ENCODE measurements at places on chromosomes 1 and 21.

DNA sequence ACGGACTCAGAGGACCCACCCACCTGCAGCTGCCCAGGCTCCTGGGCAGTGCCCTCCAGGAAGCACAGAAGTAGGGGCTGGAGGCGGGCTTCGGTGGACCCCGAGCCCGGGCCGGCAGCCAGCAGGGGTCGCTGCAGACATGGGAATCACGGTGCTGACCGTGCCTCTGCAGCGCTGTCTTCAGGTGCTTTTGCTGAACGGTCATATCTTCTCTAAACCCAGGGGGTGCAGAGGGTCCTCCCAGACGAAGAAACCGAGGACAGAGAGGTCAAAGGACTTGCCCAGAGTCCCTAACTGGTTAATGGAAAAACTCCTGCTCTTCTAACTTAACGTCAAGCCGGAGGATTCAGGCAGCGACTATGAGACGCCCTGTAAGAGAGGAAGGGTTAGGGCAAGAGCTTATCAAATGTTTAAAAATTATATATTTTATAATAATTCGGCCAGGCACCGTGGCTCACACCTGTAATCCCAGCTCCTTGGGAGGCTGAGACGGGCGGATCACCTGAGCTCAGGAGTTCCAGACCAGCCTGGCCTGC lies 21.5 kb upstream of the LEFTY2 start:
- peak; percentile 83 for ATAC-seq
- H3K4me1 ChIP-seq: no peaks in the 10 kb centered on the region
- H3K27me3 ChIP-seq: no peaks in the 10 kb centered on the region
- H3K4me3 ChIP-seq: no peak overlapping the region
- H3K27ac ChIP-seq: no peak overlapping the region

DNA sequence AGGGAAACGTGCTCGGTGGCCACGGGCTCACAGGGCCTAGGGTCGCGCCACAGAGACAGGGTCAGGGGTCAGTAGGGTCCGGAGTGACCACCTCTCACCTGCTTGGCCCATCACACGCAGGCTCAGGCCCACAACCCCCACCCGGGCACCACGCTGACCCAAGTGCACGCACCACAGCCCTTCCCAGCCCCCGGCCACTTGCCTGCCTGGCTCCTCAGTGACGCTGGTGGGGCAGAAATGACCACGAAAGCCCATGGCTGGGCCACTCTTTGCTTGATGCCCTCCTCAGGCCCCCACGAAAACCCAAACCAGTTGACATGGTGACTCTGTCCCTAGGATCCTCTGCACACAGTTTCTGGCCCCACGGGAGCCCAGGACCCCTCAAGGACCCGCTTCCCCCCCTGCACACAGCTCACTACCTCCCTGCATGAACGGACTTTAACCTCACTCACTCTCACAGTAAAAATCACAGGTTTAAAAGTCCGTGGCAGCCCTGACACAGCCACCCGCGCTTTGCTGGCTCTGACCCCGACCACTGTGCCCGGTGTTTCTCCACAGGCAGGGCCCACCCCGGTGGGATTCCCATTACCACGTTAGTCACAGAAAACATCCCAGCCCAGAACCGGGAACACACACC lies 20.7 kb downstream of the NADK start:
- H3K4me3 ChIP-seq: no peak overlapping the region
- no peak overlapping the region for H3K27ac ChIP-seq
- peaks cover 66% of the 10 kb centered on the region for H3K36me3 ChIP-seq
- no peaks in the 10 kb centered on the region for H3K4me1 ChIP-seq

- no peaks in the 10 kb centered on the region for H3K27me3 ChIP-seq
- no peak for ATAC-seq
- no peak overlapping the region for H3K27ac ChIP-seq
These were observed 10.5 kb upstream of the DNAJB4 start for GRCh38 chr1:77994117-77994705.

- no peaks in the 10 kb centered on the region for H3K36me3 ChIP-seq
- no peak overlapping the region for H3K4me3 ChIP-seq
- ATAC-seq: no peak
- H3K4me1 ChIP-seq: peaks cover 8% of the 10 kb centered on the region
- H3K27me3 ChIP-seq: no peaks in the 10 kb centered on the region
- no peak overlapping the region for H3K27ac ChIP-seq
These were observed 44.8 kb downstream of the ATP6V1G3 start for GRCh38 chr1:198495631-198496030.

DNA sequence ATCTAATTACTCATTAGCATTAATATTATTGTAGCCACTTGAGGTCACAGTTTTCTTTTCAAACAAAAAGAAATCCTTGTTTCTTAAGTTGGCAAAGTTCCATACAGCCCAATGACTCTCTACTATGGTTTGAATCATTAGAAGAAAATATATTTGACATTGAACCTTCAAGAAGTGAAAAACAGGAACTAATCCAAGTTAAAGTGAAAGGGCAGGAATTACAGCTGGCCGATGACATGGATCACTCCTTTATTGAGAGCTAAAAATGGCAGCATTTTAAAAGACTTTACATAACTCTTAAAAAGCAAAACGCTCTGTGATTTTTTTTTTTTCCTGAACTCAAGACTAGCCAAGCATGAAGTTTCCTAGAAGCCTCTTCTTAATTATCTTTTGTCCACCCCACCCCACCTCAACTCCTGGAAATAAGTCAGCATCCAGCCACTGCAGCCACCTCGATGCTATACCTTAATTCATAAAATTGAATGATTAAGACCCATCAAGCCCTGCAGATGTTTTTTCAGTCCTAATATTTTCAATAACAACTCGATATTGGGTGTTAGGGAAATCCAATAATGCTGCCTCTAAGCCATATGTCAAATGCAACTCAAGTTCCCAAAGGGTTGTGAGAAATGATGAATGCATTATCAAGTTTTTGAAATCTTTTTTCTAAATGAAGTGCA lies 323.1 kb downstream of the HHIPL2 start:
- H3K27me3 ChIP-seq: no peaks in the 10 kb centered on the region
- no peak overlapping the region for H3K27ac ChIP-seq
- H3K4me1 ChIP-seq: no peaks in the 10 kb centered on the region

GRCh38 chr1:118990513-118991152 lies 2.5 kb upstream of the TBX15 start:
- no peaks in the 10 kb centered on the region for H3K4me1 ChIP-seq
- H3K27ac ChIP-seq: no peak overlapping the region
- peaks cover 81% of the 10 kb centered on the region for H3K27me3 ChIP-seq
- peaks cover 20% of the 10 kb centered on the region for H3K36me3 ChIP-seq
- no peak overlapping the region for H3K4me3 ChIP-seq

GRCh38 chr1:61097317-61097716 lies 15.0 kb downstream of the NFIA start:
- H3K27ac ChIP-seq: no peak overlapping the region
- ATAC-seq: no peak
- peaks cover 3% of the 10 kb centered on the region for H3K4me1 ChIP-seq
- H3K4me3 ChIP-seq: no peak overlapping the region

DNA sequence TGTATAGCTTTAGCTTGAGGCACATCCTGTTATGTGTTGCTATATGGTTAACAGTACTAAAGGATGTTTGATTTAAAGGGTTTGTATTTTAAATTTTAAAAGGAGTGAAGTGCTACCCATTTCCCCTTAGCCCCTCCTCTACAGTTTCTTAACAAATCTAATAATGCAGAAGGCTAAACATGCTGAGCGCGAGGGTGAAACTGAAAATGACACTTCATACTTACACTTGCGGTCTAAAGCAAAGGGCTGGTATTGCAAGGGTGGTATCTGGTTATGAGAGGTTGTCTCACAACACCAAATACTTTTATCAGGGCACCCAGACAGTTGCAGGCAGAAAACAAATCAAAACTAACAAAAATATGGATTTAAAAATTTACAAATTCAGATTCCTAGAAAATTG lies 172.3 kb downstream of the SIPA1L2 start:
- peak; percentile 95 for ATAC-seq
- no peaks in the 10 kb centered on the region for H3K4me1 ChIP-seq
- H3K36me3 ChIP-seq: no peaks in the 10 kb centered on the region
- H3K27ac ChIP-seq: no peak overlapping the region
- peaks cover 4% of the 10 kb centered on the region for H3K27me3 ChIP-seq

DNA sequence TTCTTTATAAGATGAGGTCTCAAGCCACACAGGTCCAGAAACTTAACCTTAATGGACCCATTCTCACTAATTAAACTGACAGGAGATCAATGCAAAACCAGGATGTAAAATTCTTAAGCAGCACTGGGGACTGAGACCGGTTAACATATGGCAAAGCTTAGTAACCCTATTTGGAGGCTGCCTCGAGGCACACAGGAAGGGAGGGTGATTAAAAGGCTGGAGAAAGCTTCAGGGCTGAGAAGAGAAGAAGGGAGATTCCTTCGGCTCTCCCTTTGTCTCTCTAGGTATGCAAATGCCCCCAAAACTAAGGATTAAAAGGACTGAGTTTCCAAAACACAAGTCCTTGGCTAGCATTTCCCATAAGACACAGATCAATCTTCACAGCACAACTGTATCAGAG lies 120.8 kb upstream of the DSCAM start:
- no peaks in the 10 kb centered on the region for H3K4me1 ChIP-seq
- H3K36me3 ChIP-seq: no peaks in the 10 kb centered on the region
- no peak for ATAC-seq
- no peak overlapping the region for H3K27ac ChIP-seq
- H3K27me3 ChIP-seq: peaks cover 23% of the 10 kb centered on the region

DNA sequence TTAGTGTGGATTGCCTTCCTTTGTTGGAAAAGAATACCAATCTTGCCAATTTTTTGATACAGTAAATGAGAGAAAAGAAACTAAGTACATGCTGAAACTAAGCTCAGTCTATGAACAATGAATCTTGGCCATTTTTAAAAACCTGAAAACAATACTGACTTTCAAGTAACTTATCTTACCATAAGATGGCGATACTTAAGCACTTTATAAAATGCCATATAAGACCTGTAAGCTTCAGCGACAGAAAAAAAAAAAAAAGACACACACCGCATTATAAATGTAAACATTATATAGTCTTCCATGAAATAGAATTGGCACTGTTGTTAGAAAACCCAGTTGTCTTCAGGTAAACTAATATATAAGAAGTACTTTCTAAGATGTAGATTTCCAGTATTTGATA lies 3.0 kb downstream of the OLFM3 start:
- no peak overlapping the region for H3K27ac ChIP-seq
- H3K36me3 ChIP-seq: no peaks in the 10 kb centered on the region
- no peak for ATAC-seq

GRCh38 chr1:42922687-42923366 lies 35.8 kb downstream of the SLC2A1 start:
- peaks cover 47% of the 10 kb centered on the region for H3K36me3 ChIP-seq
- peak overlapping the region; percentile 83 for H3K4me3 ChIP-seq
- peaks cover 25% of the 10 kb centered on the region for H3K4me1 ChIP-seq
- peak overlapping the region; percentile 91 for H3K27ac ChIP-seq
- H3K27me3 ChIP-seq: no peaks in the 10 kb centered on the region

DNA sequence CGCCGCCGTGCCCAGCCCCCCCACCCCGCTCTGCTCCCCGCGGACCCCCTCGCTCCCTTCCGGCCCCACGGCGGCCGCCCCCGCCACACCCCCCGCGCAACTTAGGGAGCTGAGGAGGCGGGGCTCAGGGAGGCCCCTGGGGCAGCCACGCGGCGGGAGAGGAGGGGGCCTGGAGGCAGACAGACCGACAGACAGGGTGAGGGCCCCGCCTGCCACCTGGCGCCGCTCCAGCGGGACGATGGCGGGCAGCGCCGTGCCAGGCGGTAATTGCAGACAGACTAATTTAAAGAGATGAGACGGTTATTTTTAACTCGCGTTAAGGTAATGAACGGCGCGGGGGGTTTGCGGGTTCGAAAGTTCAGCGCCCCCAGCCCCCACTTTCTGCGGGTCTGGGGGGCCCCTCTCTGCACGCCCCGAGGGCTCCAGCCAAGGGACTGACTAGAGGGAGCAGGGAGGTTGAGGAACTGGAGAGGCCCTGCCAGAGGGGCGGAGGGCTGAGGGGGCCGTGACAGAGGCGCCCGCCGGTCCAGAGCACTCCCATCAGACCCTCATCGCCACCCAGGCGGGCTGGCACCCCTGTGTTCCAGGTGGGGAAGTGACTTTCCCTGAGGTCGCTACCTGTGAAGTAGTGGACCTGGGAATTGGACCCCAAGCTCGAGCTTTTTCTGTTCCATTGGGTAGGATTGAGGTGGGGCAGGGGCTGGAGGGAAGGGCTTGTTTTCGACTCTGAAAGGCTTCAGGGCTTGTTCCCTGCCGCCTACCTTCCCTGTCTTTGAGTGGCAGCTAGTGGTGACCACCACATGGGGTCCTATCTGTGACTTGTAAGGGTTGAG lies 5.4 kb downstream of the FOXO6 start:
- H3K4me1 ChIP-seq: no peaks in the 10 kb centered on the region
- H3K36me3 ChIP-seq: no peaks in the 10 kb centered on the region
- ATAC-seq: no peak
- no peak overlapping the region for H3K4me3 ChIP-seq
- H3K27ac ChIP-seq: no peak overlapping the region

DNA sequence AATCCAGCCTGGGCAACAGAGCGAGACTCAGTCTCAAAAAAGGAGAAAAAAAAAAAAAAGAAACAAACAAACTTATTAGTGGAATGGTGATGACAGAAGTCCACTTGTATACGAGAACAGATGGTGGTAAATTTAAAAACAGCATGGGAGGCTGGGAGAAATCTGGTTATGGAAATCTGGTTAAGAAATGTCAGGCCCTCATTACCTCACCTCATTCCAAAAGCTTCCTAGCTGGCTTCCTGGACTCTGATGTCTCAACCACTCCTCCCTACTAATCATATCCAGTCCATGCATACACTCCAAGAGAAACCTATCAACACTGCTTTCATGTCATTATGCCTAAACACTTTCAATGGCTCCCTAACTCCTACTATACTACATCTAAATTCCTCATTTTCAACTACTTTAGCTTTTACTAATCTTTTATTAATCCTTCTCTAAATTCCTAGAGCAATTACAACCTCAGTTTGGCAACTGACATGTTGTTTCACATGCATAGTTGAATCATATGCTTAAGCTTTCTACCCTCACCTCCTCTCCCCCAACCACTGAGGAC lies 52.9 kb downstream of the FOXJ3 start:
- H3K4me1 ChIP-seq: peaks cover 42% of the 10 kb centered on the region
- no peaks in the 10 kb centered on the region for H3K27me3 ChIP-seq
- no peak overlapping the region for H3K4me3 ChIP-seq
- peaks cover 19% of the 10 kb centered on the region for H3K36me3 ChIP-seq
- ATAC-seq: no peak
- H3K27ac ChIP-seq: peak overlapping the region; percentile 69

GRCh38 chr1:46334030-46334384 lies 6.6 kb upstream of the NSUN4 start:
- peaks cover 4% of the 10 kb centered on the region for H3K4me1 ChIP-seq
- no peaks in the 10 kb centered on the region for H3K36me3 ChIP-seq
- H3K4me3 ChIP-seq: no peak overlapping the region
- H3K27ac ChIP-seq: no peak overlapping the region
- ATAC-seq: no peak

GRCh38 chr1:101996825-101997465 lies at the start of gene OLFM3:
Gene OLFM3, minus strand, starts transcription at chr1:101996926.
- H3K4me1 ChIP-seq: no peaks in the 10 kb centered on the region
- H3K27me3 ChIP-seq: peaks cover 12% of the 10 kb centered on the region
- no peak for ATAC-seq
- no peak within 1 kb of the TSS for H3K27ac ChIP-seq
- no peak within 1 kb of the TSS for H3K4me3 ChIP-seq

DNA sequence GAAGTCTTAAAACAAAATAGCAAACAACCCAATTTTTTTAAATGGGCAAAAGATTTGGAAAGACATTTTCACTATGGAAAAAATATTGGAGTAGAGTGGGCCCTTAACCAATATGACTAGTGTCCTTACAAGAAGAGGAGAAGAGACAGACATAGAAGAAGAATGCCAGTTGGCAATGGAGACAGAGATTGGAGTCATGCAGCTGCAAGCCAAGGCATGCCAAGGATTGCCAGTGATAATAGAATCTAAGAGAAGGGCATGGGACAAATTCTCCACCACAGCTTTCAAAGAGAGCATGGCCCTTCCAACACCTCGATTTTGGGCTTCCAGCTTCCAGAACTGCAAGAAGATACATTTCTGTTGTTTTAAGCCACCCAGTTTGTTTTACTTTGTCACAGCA lies 92.7 kb downstream of the RGS2 start:
- no peak overlapping the region for H3K27ac ChIP-seq
- H3K4me3 ChIP-seq: no peak overlapping the region
- H3K4me1 ChIP-seq: peaks cover 4% of the 10 kb centered on the region
- no peak for ATAC-seq

All from activated T-helper 17 cell treated with anti-CD3 and anti-CD28 coated beads, Interleukin-2, amount 50 U/mL, for 72 hours (primary cell).